Cortex of kidney (tissue), 1 donor: ENCODE measurements at places on chromosomes 3 and 15.

DNA sequence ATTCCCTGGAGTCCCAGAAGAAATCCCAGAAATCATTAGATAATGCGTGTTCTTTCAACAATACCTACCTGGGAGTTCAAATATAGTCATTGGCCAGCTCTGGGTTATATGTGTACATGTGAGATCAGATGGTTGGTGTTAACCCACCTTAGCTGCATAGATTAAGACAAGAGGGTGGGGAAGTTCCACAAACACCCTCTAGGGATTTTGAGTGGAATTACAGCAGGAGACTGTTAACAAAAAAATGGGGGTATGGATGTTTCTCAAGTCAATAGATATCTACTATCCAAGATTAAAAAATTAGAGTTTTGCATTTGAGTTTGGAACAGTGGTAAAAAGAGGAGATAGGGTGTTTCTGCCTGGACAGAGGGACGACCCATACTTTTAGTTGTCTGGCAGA is 282.5 kb upstream of the CNTN3 start:
- no peak for DNase-seq

GRCh38 chr3:125381314-125381713 is 6.2 kb upstream of the ZNF148 start:
- DNase-seq, result no peak

- no peak for DNase-seq
Measured at GRCh38 chr3:158360756-158361448, 210.1 kb upstream of the MLF1 start.

DNA sequence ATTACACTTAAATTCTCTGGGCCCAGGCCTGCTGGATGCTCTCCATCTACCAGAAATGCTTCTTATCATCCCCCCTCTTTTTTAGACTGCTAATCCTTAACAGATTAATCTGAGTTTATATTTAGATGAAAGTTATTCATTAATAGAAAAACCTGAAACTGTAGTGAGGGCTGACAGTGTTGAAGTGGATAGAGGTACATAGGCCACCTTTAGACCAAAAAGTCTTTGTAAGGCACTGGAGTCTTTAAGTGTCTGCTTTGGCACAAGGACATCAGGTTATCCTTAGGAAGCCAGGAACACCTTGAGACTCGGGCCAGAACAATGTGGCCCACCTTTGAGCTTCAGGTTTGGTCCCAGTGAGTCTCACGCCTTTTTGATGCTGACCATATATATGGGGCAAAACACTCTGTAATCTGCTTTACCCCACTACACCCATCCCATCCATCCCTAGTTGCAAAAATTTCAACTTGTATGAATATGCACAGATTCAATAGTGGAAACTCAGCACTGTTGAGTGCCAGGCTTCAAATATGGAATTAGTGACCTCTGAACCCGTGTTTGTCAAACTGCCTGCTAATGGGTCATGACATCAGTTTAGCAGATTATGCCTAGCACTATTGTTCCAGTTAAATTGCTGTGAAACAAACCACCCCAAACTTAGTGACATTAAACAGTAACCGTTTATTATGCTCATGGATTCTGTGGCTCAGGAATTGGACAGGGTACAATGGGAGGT is 44.0 kb downstream of the PDE8A start:
- no peak for DNase-seq

- no peak for DNase-seq
Measured at GRCh38 chr3:111810909-111811308, 48.2 kb upstream of the PHLDB2 start.

GRCh38 chr3:63304421-63304820 is 26.3 kb downstream of the SYNPR start:
- no peak for DNase-seq

- no peak for DNase-seq
Measured at GRCh38 chr15:52144656-52145178, 32.1 kb upstream of the BCL2L10 start.

GRCh38 chr15:99343881-99344551 is 92.7 kb downstream of the LRRC28 start:
- DNase-seq, result no peak

- no peak for DNase-seq
Measured at GRCh38 chr3:69856965-69857705, 117.9 kb downstream of the MITF start.

GRCh38 chr15:86840996-86841395 is 761.3 kb downstream of the AGBL1 start:
- DNase-seq, result no peak

DNA sequence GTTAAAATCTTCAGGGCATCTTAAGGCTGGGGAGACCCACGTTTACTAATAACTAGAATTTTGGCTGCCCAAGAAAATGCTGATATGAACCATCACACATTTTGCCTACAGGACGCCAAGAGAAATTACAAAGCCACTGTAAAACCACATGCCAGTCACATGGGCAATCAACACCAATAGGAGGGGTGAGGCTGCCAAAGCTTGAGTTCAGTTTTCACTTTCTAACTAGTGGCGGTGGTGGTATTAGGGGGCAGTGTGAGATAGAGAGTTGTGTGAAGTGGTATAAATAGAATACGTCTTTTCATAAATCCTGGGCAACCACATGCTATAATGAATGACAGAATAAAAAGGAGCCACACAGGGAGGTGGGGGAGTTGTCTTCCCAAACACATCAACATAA is 147.3 kb downstream of the WNT5A start:
- no peak for DNase-seq

DNA sequence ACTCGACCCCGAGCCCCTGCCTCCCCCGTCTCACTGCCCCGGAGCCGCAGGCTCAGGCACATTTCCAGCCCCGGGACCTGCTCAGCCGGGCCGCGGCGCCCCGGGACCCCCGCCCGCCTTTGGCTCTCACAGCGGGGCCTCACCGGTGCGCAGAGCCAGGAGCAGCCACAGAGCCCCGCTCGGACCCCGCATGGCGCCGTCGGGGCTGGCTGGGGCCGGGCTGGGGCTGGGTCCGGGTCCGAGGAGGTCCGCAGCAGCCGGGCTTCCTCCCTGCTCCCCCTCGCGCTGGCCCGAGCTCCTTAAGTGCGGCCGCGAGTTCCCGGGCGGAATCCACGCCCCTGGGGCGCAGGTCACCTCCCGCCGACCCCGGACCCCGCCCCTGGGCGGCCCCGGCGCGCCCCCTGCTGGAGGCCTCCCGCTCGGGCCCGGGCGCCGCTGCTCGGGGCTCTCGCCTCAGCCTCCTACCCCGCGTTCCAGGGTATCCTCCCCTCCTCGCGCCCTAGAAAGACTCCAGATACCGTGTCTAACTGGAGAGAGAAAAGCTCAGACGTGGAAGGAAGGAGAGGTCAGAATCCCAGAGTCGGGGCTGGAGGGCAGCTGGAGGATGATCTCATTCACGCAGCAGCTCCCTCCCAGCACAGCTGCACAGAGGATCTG is at the start of gene MELTF:
Gene MELTF, minus strand, starts transcription at position 307 of the 657 bp plus-strand sequence. Its CDS starts 115 bp downstream, at position 192.
- DNase-seq, result no peak

DNA sequence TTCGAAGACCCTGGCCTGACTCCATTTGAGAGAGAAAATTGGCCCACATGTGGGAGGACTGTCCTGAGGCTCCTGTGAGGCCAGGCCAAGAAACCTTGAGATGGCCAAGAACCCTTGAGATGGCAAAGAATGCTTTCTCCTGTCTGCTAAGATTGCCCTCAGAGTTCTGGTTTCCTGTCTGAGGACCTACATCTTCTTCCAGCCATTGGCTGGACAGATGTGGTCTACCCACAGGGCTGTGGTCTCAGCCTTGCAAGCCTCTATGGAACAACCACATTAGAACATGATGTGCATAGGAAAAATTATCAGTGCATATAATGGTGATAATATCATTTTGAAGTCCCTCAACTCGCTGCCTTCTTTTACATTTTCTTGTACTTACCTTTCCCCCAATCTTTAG is 10.8 kb upstream of the RASA2 start:
- DNase-seq, result no peak

DNA sequence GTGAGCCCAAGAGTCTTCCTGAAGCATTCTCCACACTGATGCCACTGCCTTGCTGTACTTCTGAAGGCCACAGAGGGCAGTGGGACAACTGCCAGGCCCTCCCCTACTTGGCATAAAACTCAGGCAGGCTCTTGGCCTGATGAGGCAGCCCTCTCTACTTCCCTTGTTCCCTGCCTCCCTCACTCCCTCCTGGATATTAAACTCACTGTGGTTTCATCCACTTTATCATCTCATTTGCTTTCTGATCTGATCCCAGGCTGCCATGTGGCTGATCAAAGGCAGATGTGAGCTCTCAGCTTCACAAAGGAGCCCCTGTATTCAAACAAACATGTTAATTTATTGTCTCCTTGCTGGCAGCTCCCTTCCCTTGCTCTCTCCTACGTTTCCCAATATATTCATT is 533.5 kb downstream of the IGSF11 start:
- no peak for DNase-seq

DNA sequence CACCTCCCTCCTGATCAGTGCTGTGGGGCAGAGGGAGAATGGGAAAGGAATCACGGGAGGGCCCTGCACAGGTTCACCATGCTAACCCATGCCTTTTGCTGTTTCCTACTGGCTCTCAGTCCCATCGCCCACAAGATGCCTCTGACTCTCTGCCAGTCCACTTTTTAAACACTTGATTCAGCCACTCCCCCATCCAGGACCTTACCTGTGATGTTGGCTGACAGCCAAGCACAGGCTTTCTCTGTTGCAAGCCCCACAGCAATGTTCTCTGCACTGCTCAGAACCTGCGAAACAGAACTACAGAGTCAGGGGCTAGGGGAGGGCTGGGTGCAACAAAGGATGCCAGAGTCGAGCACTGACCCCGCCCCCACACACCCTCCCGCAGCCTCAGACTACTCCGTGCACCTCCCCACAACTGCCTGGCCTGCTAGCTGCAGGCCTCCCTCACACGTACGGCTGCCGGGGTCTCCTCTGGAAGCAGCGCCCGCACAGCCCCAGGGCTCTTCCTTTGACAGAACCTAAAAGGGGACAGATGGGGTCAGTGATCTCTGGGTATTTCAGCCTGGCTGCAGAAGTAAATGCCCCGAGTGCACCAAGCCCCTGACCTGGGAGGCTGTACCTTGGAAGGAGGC is 9.1 kb downstream of the CDAN1 start:
- no peak for DNase-seq

- no peak for DNase-seq
Measured at GRCh38 chr15:48520376-48521155, 124.9 kb downstream of the FBN1 start.

- no peak for DNase-seq
Measured at GRCh38 chr3:83715307-83715706, 1243.5 kb upstream of the CADM2 start.

DNA sequence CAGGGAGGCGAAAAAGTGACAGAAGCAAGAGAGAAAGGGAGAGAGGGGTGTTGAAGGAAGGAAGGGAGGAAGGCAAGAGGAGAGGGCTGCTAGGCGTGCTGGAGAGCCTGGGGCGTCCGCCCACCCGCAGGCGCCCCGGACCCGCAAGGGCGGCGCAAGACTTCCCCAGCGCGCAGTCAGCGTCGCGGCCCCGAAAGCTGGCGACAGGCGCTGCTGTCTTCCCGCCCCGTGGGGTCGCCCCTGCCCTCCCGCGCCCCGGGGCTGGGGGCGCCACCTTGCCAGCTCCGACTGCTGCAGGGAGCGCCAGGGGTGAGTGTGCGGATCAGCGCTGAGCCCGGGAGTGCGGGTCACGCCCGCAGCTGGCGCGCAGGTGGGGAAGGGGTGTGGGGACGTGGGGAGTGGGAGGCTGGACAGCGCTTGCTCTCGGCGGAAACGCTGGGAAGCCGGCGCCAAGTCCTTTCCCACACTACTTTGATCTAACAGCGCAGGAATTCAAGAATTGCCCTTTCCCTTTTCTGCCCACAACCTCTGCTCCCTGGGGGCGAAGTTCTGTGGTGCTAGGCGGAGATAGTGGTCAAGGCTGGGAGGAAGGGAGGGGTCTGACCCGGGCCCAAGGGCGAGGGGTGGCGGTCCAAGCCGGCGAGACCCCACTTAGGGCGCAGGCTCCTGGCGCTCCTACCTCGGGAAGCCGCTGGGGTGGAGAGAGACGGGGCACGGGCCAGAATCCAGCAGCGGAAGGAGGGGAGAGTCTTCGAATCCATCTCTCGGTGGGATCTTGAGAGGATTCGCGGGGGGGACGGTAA is 266.1 kb downstream of the CGGBP1 start:
- DNase-seq, result no peak

DNA sequence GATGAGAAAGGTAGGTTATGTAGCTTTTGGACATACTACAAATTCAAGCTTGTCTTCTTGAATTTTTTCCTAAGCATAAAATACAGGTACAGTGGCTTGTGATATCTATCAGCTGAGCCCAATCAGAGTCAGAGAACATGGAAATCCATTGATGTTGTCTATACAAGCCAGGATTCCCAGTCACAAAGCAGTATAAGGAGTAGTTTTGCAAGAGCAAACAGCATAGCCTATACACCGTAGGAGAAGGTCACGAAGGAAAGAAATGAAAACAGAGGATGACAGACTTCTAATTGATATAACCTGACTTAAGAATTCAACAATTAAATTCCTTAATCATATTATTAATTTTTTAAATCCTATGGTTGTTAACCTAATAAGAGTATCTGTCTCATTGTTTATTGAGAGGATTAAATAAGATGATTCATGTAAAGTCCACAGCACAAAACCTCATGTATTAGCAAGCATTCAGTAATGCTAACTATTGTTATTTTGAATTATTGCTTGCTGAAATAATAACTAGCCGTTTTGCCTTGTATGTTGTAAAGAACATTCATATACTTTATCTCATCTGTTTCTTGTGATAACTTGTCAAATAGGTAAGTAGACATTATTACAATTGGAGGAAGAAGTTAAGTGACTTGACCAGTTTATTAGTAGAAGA is 276.6 kb upstream of the ZPLD1 start:
- no peak for DNase-seq

DNA sequence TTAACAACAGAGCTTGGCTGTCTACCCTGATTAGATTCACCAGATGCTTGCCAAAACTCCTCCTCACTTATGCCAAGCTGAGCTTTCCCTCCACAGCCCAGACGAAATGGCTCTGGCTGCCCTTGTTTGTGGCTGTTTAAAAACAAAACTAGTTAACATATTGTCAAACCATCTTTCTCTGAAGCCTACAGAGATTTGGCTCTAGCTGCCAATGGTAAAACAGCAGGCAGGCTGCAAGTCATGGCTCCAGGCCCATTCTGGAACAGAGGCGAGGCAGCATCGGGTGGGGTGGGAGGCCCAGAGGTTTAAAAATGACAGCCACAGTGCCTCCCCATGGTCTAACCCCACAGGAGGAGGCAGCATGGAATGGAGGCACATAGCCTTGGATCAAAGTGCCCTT is 75.9 kb downstream of the SCN5A start:
- no peak for DNase-seq

DNA sequence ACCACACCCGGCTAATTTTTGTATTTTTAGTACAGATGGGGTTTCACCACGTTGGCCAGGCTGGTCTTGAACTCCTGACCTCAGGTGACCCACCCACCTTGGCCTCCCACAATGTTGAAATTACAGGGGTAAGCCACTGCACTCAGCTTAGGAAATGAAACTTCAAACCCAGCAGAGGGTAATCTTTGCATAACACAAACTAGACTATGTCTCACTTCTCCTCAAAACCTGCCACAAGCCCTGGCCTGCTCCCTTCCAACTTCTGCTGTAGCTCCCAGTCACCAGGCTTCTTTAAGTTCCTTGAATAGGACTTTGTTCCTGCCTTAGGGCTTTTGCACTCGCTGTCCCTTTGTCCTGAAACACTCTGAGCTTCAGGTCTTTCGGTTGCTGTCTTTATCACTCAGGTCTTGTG is 39.2 kb upstream of the SEMA4B start:
- DNase-seq, result no peak

GRCh38 chr3:173253471-173253870 is 112.4 kb upstream of the SPATA16 start:
- no peak for DNase-seq
